NCI-H774 (cell line): ENCODE measurements at places on chromosomes 12 and 14.
A peak's percentile ranks its signal among the peaks of the same experiment; 100 is the strongest.

- DNase-seq = no peak
Measured at GRCh38 chr12:3464561-3464960, 26.4 kb upstream of the PRMT8 start.

- no peak for DNase-seq
Measured at GRCh38 chr12:51005671-51006070, 20.5 kb downstream of the SLC11A2 start.

DNA sequence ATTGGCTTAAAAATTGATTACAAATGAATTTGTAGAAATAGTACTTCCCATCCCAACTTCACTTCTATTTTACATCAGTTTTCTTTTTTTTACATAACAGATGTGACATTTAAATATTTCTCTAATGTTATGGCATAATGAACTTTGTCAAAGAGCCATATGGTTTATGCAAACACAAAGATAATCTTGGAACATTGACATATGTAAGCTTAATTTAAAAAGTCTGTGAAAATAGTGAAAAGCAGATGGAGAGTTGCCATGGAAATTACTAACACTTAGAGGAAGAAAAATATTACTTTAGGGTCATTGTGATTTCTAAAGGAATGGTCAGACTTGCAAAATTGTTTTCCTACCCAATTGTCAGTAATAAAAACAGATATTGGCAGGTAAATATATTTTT is 232.4 kb downstream of the AEBP2 start:
- DNase-seq = no peak

DNA sequence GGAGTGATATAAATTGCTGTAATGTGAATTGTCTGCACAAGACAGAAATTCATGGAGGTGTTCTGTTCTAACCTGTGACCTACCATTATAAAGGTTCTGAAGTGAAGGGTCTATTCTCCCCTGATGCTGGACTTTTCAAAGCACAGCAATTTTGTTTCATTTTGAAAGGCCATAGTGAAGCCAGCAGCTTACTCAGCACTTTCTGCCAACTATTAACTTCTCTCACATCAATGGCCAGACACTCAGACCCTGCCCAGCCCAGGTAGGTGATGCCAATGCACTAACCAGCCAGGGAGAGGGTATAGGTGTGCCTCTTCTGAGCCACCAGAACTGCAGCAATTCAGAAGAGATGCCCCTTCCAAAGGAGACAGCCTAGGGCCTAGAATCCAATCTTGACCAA is 43.9 kb downstream of the SLC15A4 start:
- no peak for DNase-seq

DNA sequence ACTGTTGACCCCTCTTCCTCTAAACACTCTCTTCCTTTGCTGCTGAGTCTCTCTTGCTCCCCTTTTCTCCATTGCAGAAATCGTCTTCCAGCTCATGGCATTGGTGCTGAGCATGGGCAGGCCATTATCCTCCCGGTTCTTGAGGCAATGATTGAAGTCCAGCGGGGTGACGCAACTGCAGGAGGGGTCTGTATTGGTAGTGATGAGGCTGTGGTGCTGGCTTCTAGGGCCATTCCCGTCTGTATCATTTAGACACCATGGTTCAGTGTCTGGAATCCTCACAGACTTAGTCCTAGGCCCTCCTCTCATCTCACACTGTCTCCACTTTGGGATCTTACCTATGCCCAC is 720 bp upstream of the SLC22A17 start:
- DNase-seq = no peak

DNA sequence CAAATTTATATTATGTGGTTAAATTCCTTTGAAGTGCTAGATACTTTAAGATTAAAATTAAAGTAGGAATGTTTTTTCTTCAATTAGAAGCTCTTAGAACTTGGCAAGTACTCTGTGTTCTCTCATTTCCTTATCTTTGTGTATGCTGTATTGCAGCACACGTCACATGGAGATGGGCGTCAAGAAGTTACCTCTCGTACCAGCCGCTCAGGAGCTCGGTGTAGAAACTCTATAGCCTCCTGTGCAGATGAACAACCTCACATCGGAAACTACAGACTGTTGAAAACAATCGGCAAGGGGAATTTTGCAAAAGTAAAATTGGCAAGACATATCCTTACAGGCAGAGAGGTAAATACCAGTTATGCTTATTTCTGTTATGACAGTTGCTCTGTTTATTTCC is 19.7 kb downstream of the MARK3 start:
- no peak for DNase-seq

DNA sequence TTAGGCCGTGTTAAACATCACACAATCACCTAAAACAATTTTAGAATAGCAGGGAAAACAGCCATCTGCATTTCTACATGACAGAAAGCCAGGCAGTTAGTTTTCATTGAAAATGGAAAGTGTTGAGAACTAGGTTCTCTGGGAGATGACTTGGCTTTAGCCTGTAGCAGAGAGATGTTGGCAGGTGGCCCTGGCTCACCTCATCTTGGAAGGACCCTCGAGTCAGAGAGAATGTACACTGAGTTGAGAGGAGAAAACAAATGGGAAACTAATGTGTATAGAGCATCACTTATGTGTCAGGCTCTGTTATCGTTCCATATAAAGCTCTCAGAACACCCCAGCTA is 51.9 kb downstream of the SUSD6 start:
- DNase-seq = no peak

- DNase-seq = no peak
Measured at GRCh38 chr12:1880876-1881275, 37.6 kb downstream of the CACNA2D4 start.

GRCh38 chr12:72281126-72281525 is 9.0 kb downstream of the TRHDE start:
- no peak for DNase-seq

DNA sequence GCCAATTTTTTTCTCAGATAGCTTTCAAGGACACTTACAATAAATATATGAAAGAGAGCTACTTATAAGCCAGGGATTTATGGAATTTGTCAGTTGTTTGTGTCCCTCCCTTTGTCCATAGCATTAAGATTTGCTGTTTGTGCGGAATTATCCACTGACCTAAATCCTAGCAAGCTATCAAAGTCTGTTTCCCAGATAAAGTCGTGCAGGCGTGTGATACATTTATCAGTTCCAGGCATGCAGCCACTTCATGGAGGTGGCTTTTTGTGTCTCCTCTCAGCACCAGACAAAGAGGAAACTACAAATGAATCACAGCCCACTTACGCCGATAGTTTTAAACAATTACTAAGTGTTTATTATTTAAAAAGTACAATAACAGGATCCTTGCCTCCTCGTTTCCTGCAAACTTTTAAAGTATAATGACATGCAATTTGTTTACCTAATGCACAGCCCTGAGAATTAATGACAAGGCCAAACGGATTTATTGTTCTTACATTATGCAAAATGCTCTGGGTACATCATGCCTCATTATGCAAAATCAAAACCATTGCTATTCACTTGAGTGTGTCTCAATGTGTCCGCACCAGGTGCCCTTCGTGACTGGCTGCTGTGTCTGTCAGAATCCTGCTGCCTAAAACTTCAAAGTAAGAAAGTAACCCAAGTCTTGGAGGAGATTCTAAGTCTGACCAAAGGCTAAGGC is 423.2 kb downstream of the GLT1D1 start:
- DNase-seq = peak; percentile 35

DNA sequence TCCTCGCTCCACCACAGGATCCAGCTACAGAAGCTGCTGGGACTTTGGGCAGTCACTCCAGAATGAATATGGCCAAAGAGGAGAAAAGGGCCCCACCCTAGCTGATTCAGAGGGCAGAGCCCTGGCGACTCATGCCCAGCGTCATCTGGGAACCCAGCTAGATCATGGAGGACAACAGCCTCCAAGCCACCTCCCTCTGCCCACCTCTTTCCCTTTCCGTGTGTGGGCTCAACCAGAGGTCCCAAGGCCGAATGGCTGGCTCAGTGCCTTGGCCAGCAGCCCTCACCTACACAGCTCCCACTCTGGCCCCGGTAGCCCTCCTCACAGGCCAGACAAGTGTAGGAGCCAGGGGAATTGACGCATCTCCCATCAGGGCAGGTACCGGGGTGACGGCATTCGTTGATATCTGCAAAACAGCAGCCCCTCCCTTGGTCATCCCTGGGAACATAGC is 17.4 kb downstream of the ISCA2 start:
- no peak for DNase-seq

GRCh38 chr14:103540821-103541708 is 12.1 kb downstream of the TRMT61A start:
- no peak for DNase-seq

- DNase-seq = no peak
Measured at GRCh38 chr12:2247120-2247519, 194.3 kb downstream of the CACNA1C start.

DNA sequence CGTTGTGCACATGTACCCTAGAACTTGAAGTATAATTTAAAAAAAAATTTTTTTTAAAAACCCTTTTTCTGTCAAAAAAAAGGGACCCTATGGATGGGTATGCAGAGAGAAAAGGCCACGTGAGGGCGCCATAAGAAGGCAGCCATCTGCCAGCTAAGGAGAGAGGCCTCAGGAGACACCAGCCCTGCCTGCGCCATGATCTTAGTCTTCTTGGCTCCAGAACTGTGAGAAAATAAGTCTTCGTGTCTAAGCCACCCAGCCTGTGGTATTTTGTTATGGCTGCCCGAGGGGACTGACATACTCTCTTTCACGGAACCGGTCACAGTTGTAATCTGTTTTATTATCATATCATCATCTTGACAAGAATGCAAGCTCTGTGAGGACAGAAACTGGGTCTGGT is 174.8 kb downstream of the EFCAB11 start:
- no peak for DNase-seq

GRCh38 chr14:79242666-79243065 is 968.6 kb downstream of the DIO2 start:
- DNase-seq = no peak

GRCh38 chr12:13941258-13942249 is 39.8 kb downstream of the GRIN2B start:
- no peak for DNase-seq

DNA sequence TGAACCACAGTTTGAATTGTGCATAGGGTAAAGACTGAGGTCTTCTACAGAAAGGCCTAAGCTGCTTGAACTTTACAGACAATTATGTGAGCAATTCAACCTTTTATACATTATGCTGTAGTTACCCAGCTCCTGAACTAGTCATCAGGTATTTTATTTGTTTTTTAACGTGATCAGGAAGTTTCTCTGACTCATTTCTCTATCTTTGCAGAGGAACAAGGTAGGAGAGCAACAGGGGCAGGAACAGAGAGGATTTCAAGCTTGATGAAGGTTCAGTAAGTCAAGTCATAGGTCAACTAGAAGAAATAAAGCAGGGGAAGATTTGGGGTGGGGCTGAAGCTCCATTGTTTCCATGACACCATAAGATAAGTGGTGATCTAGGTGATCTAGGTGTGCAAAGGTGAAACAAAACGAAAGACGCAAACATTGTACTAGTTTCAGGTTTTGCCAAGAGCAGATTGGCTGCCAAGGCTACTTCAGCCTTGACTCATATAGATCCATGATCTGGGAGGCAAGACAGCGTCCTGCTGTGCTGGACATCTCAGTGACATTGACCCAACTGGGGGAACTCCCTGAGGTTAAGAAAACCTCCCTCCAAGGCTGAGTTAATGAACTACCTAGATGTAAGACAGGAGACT is 198.1 kb downstream of the DAD1 start:
- DNase-seq = no peak

- DNase-seq = no peak
Measured at GRCh38 chr12:16096273-16096849, 181.1 kb downstream of the SLC15A5 start.

DNA sequence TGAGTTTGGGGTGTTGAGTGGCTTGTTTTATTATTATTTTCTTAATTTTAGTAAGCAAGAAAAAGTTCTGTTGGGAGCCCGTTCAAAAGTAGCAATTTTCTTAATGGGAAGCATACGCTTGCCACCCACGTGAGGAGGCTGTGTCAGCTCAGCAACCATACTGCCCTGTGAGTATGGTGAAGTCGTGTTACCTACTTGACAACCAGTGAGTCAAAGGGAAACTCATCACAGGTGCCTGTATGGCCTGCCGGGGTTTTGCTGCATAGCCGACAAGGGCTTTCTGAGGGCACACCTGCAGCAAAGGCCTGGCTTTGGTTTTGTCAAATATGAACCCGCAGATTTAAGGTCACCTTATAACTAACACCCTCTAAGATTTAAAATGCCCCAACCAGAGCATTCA is 31.1 kb downstream of the PITPNM2 start:
- no peak for DNase-seq

GRCh38 chr12:95949477-95950206 is 6.5 kb downstream of the AMDHD1 start:
- no peak for DNase-seq

GRCh38 chr14:99015833-99016232 is 256.2 kb downstream of the BCL11B start:
- no peak for DNase-seq

GRCh38 chr14:76050250-76050649 is 64.7 kb downstream of the IFT43 start:
- DNase-seq = no peak

DNA sequence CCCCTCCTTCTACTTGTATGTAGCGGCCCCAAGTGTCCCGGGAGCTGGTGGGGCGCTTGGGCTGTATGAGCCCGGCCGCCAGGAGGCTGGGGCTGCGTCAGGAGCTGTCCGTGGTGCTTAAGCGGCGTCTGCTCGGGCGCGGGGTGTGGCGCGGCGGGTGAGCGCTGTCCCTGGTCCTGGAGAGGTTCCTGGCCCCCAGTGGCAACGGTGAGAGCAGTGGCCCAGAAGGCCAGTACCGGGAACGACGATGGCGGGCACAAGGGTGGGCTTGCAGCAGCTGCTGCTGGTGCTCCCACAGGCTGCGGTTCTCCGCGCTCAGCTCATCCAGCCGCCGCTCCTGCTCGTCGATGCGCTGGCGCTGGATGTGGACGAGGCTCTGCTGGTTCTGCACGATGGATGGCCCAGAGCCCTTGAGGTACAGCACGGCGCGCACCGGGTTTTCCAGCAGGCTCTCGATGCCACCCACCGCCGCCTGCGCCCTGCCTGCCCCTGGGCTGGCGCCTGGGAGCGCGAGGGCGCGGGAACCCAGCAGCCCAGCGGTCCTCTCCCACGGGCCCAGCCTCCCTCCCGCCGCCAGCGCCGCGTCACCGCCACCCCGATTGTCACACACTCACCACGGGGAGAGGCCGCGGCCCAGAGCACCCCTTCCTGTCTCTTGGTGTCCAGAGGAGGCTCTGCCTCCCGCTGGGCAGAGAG is 41.9 kb upstream of the FKBP4 start:
- no peak for DNase-seq

GRCh38 chr14:20836668-20837338 is 34.2 kb upstream of the RNASE1 start:
- no peak for DNase-seq

DNA sequence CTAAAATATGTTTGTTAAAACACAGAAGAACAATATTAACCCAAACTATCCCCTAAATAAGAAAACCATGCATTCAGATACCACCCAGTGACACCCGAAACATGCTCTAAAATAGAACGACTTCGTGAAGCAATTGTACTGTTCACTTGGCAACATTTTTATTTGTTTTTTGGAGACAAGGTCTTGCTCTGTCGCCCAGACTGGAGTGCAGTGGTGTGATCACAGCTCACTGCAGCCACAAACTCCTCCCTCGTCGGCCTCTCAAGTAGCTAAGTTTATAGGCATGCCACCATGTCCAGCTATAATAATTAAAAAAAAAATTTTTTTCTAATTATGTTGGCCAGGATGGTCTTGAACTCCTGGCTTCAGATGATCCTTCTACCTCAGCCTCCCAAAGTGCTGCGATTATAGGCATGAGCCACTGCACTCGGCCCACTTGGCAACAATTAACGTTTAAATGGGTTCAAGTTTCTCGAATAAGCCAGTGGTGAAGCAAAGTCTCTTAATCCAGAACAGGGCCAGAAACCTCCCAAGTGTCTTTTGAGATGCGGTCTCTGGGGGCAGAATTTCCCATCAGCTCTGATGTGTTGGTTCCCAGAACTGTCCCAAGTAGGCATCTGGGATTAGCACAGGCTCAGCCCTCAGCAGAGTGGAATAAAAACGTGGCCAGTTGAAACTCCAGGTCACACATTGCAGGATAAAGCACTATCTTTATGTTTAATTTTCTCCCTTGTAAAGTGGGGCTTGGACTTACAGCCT is 74.5 kb downstream of the TMCC3 start:
- DNase-seq = no peak
